ENCODE measurements at places on chromosomes 7 and 10. TPM values are rescaled to one million over a fixed set of nuclear protein-coding genes. Genes with fewer than 3 reads are reported as not detected.

The ZNF783 gene
- 10.2 TPM for total RNA-seq

GRCh38 chr7:152969335-152969734 is 209.8 kb downstream of the ACTR3B start:
- no peak for DNase-seq

- no peak for DNase-seq
These were observed 205.2 kb downstream of the FAM107B start for GRCh38 chr10:14569274-14570060.

DNA sequence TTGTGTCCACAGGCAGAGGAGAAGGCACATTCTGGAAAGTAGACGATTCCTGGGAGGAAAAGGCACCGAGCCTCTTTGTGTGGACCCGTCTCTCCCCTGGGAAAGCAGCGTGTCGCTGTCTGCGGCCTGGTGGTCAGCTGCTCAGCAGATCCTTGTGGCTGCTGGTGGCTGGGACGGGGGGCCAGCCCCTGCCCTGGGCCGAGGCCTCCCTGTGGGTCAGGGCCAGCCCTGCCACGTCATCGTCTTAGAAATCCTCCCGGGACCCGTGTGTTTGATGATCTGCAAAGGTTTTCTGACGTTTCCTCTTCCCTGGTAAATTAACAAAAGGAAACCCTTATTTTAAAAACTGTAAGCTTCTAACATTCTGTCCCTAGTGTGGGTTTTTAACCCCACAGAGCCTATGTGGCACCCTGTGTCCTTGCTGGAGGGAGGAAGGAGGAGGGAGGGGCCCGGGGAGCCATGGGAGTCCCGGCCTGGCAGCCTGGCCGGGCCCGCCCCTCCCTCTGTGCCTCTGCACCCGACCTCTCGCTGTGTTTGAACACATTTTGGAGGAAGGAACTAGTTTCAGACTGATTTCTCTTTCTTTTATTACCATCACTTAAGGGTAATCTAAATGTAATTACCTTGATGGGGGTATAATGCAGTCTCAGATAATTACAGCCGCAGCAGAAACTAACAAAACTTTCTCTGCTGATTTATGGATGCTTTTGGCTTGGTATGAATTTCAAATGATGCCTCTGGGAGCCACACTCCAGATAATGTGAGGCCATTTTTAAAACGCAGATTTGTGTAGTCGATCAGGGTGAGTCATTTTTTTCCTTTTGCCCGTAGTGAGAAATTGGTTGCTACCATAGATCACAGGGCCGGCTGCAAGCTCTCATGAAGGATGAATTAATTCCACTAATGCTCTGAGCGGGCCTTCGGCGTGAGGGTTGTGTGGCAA is 85.5 kb downstream of the NKX6-2 start:
- no peak for DNase-seq

Measured in skin of body (tissue), 3 donors.